OCI-LY7 (cell line): ENCODE measurements at places on chromosomes 16 and 17. TPM values are rescaled to one million over a fixed set of nuclear protein-coding genes. Genes with fewer than 3 reads are reported as not detected.
A peak's percentile ranks its signal among the peaks of the same experiment; 100 is the strongest.

Gene ALOX15B
- total RNA-seq: not detected in 2 replicates

Gene CMIP
- total RNA-seq: 67.5 and 70.3 TPM in 2 replicates

Gene NGFR
- 0.10 and 0.17 TPM in 2 replicates for total RNA-seq

Gene CES5A
- not detected in 2 replicates for total RNA-seq

Gene AATK
- total RNA-seq: not detected in 2 replicates

Gene ABCC11
- 0.10 TPM in 1 of 2 replicates, not detected in the other for total RNA-seq

Gene CTF1
- total RNA-seq: 0.46 and 0.68 TPM in 2 replicates

DNA sequence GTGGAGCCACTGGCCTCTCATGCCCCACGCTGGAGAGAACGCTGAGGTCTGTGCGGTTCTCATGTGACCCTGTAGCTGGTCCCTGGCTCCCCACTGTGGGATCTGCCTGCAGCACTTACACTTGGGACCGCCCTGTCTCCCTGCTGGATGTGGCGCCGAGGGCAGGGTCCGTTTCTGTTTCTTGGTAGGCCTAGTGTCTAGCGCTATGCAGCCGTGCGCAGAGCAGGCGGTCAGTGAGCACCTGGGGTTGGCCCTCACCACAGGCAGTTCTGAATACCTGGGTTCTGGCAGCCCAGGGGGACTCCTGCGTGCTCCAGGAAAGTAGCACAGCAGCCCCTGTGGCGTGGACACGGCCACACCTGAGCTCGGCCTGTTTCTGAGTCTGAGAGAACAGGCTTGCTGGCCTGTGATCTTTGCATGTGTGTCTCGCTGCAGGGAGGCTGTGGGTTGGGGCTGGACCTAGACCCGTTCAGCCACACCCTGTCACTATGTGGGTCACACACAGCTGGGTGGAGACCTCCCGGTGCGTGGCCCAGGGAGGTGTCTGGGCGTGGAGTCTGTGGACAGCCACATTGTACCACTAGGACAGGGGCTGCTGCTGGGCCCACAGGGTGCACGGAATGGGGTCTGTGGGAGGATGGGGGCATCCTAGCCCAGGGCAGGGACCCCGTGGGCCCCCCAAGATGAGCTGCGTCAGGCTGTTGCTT, 2.8 kb downstream of the CAPN15 start:
- DNase-seq: no peak

DNA sequence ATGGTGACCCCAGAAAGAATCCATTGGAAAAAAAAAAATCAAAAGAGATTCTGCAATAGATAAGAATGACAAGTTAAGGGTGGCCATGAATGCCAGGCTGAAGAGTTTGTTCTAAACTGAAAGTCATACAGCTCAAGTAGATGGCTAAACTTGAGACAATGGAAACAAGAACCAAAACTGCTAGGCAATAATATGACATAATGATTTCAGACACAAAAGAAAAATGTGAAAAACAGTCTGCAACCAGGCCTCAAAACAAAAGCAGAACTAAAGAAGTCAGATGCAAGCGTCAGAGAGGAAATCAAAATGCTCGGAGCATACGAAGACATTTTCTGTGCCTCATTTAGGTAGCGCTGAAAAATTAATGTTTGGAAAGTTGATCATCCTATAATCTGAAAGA, 54.4 kb upstream of the YPEL2 start:
- DNase-seq: peak; percentile 26

- no peak for DNase-seq
Observed at GRCh38 chr17:71482625-71483024, 638.2 kb upstream of the SOX9 start.

DNA sequence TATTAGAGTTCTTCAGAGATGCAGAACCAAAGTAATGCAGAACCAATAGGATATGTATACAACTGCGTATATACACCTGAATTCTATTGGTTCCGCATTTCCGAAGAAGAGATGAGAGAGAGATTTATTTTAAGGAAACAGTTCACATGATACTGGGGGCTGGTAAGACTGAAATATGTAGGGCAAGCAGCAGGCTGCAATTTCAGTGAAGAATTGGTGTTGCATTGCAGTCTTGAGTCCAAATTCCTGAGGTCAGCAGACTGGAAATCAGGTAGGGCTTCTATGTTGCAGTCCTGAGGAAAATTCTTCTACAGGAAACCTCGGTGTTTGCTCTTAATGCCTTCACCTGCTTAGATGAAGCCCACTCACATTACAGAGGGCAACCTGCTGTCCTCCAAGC, 128.2 kb upstream of the MED13 start:
- no peak for DNase-seq

DNA sequence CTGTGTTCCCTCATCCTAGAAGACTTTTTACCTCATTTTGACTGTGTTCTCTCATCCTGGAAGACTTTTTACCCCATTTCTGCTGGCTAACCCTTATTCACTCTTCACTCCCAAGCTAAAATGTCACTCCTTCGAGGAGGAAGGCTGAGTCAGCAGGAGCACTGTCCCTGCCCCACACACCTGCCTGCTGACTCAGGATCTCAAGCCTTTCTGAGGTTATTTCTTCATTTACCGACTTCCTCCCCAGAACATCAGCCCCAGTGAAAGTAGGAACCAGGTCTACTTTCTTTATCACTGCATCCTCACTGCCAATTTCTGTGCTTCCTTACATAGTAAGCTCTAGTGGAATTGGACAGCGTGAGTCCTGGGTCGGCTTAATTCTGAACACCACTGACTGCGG, 220.6 kb downstream of the HS3ST4 start:
- DNase-seq: no peak

DNA sequence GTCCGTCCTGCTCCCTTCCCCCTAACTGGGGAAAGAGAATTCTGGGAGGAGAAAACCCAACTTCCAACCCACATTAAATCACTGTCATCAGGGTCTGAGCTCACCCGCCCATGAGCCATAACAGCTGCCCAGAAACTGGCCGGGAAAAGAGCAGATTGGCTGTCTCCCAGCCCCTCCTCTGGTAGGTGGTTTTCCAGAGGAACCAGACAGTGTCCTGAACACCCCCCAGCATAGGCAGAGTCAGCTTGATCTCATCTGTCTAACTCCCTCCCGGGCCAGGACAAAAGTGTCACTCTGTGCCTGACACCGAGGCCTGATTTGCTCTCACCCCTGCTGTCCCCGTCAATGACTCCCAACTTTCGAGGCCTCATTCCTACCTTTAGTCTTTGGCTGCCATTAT, 197.0 kb downstream of the AXIN2 start:
- no peak for DNase-seq

- DNase-seq: peak; percentile 87
Observed at GRCh38 chr16:89686520-89687091, at the start of gene CDK10. Gene CDK10, plus strand, starts transcription at chr16:89686689. Its CDS starts 22 bp downstream, at chr16:89686711.

- DNase-seq: peak; percentile 68
Observed at GRCh38 chr17:4944163-4944553, 4.1 kb downstream of the RNF167 start.

DNA sequence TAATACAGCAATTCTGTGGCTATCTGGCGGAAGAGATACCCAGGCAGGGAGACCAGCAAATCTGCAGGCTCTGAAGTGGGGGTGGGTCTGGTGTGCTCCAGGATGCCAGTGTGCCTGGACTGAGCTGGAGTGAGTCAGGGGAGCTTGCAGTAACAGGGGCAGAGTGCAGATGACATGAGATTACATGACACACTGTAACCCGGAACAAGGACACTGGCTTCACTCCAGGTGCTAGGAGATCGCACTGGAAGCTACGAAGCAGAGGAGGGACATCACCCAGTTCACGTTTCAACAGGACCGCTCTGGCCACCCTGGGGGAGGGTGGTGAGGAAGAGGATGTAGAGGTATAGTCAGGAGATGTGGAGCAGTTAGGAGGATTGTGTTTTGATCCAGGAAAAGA, 475.6 kb downstream of the CDH13 start:
- no peak for DNase-seq

- DNase-seq: peak; percentile 63
Observed at GRCh38 chr17:49861150-49861884, 13.4 kb upstream of the TAC4 start.

DNA sequence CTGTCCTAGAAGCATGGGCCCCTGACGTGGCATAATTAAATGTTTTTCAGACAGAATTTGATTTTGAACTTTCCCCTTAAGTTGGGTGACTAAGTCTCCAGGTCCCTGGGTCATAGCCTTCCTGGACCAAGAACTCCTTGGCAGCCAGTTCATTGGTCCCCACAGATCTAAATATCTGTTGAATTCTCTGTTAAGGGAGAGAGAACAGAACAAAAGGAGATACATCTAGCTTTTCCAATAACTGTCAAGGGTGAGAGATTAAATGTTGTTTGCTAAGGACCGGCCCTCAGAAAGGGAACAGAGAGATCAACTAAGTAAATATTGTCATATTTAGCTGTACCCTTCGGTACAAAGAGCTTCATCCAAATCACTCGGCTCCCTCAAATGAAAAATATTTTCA, 78.2 kb upstream of the NOL11 start:
- DNase-seq: no peak

DNA sequence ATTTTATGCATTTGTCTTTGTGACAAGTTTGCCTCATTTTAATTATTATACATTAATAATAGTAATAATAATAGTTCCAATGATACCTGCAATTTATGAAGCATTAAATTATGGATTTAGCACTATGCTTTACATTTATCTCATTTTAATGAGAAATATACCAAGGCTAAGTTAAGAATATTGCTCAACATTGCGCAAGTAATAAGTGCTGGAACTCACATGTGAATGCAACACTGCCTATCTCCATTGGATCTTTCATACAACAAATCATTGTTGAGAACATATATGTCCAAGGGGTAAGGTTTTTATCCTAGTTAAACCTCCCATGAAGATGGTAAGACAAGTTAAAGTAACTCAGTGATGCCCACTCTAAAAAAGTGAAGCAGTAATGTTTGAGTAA, 703.7 kb upstream of the SOX9 start:
- DNase-seq: no peak

GRCh38 chr17:20256144-20256543, 211.2 kb downstream of the LGALS9B start:
- no peak for DNase-seq

DNA sequence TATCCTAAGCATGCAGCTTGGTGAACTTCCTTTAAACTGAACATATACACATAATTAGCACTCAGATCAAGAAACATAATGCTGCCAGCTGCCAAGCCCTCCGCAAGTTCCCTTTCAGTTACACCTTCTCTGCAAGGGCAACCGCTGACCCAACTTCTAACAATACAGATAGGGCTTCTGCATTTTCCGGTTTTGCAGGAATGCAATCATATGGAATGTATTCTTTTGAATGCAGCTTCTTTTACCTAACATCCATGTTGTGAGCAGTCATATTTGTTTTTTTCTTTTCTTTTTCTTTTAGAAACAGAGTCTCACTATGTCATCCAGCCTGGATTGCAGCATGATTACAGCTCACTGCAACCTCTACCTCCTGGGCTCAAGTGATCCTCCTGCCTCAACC, 110.7 kb downstream of the GSG1L start:
- DNase-seq: no peak

DNA sequence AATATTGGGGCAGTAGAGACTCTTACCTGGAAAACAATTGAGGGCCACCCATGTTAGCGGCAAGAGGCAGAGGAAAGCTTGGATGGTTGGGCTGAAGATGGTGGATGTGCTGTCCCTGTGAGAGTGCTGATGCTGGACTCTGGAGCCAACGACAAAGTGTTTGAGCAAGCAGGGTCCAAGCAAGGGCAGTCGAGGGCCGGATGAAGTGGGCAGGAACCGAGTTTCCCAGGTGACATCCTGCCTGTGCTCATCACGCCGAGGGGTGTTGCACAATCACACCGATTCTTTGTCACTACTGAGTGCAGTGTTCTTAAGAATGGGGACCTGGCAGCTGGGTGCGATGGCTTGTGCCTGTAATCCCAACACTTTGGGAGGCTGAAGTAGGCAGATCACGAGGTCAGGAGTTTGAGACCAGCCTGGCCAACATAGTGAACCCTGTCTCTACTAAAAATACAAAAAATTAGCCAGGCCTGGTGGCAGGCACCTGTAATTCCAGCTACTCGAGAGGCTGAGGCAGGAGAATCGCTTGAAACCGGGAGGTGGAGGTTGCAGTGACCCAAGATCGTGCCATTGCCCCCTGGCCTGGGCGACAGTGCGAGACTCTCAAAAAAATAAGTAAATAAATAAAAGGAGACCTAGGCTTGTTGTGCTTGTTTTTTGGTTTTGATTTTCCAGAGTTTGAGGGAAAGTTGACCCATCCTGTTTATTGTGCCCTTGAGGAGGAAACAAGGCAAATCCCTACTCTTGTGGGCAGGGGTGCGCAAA, 6.1 kb downstream of the PYCARD start:
- DNase-seq: no peak

DNA sequence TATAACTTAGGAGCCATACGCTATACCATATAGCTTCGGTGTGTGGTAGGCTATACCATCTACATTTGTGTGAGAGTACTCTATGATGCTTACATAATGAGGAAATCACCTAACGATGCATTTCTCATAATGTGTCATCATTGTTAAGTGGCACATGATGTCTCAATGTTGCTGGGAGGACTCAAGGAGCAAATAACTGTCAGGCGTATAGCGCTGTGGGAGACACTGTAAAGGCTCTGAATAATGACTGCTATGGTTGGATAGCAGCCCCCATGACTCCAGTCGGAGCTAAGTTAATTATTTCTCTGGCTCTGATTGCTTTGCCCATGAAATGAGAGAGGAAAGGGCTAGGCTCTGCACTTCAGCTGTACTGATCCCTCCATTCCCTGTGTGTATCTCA, 197.2 kb downstream of the RGS9 start:
- DNase-seq: no peak

DNA sequence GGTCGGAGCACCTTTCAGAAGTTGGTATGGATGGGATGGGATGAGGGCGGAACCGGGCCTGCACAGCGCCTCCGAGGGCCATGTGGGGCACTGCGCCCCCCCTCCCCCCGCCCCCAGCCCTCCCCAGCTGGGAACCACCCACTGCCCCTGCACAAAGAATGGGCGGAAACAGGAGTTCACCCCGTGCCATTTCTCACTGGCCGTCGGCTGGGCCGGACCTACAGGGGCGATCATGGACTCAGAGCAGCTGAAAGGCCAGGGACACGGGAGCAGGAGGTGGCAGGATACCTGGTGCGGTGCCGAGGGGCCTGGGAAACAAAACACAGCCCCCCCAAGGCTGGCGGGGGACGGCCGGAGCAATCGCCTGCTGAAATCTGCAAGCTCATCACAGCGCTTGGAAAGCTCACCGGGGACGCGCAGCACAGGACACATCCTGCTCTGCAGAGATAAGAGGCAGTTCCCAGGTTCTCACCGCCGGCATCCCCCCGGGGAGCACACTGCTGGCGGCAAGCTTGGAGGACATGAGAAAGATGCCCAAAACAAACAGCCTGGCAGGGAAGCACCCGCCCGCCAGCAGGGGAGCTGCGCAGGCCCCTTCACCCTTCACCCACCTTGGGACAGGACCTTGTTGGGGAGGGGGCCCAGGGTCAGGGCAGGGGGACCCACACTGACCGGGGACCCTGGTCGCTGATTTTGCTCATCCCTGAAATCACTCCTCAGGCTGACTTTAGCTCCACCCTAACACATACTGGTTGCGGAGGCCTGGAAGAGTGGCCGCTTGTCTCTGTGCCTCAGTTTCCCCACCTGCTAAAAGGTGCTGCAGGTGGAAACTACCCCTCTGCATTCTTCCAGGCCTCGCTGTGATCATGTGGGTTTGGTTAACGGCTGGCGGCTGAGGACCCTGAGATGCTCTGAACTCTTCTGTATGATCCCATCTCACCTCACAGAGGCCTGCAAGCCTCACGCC, 263.9 kb downstream of the C16orf95 start:
- DNase-seq: no peak

- DNase-seq: peak; percentile 71
Observed at GRCh38 chr16:2152695-2153506, 2.7 kb upstream of the TRAF7 start.
